ENCODE measurements at places on chromosomes 13 and 19.

- no peak for DNase-seq
Measured at GRCh38 chr13:101013245-101013644, 338.6 kb upstream of the TMTC4 start.

- no peak for DNase-seq
Measured at GRCh38 chr13:31321457-31321856, 121.7 kb downstream of the B3GLCT start.

- DNase-seq, result no peak
Measured at GRCh38 chr19:51371186-51371690, 1.2 kb downstream of the NKG7 start.

- no peak for DNase-seq
Measured at GRCh38 chr13:33204130-33204927, 81.2 kb downstream of the STARD13 start.

DNA sequence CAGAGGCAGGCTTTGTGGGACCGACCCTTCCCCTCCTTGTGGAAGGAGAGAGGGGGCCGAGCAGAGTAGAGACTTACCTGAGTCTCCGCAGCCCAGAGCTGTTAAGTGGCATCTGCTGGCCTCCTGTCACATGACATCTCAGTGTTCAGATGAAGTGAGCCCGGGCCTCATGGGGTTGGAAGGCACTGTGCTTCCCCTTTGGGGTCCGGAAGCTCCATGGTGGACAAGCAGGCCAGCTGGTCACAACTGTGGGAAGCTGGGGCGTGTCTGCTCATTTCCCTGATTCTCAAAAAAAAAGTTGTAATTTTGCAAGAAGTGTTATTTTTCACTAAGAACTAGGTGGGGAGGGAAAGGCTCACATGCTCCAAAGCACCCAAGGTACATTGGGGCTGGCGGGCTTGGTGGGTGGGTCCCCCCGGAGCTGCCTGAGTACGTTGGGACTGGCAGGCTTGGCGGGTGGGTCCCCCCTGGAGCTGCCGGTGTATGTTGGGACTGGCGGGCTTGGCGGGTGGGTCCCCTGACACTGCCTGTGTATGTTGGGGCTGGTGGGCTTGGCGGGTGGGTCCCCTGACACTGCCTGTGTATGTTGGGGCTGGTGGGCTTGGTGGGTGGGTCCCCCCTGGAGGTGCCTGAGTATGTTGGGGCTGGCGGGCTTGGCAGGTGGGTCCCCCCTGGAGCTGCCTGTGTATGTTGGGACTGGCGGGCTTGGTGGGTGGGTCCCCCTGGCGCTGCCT lies 18.2 kb upstream of the DCUN1D2 start:
- DNase-seq, result no peak

- DNase-seq, result no peak
Measured at GRCh38 chr13:110161112-110161882, 145.7 kb downstream of the COL4A1 start.

GRCh38 chr19:4279267-4279529 lies 132 bp downstream of the SHD start:
- no peak for DNase-seq

DNA sequence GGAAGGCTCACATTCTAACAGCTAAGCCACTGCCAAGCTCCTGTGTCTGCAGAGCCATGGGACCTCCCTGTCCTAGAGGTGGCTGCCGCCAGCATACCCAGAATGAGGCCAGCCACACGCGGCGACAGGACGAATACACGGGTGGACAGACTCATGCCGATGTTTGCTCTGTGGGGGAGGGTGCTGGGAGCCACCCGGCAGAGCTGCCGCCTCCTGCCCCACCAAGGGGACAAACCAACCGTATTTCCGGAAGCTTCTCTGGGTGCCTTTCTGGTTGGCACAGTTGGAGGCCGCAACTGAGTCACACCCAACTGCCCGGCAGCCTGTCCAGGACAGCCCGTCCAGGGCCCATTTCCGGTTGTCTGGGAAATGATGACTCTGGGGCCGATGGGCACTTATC lies 20.3 kb downstream of the C13orf46 start:
- DNase-seq, result no peak

DNA sequence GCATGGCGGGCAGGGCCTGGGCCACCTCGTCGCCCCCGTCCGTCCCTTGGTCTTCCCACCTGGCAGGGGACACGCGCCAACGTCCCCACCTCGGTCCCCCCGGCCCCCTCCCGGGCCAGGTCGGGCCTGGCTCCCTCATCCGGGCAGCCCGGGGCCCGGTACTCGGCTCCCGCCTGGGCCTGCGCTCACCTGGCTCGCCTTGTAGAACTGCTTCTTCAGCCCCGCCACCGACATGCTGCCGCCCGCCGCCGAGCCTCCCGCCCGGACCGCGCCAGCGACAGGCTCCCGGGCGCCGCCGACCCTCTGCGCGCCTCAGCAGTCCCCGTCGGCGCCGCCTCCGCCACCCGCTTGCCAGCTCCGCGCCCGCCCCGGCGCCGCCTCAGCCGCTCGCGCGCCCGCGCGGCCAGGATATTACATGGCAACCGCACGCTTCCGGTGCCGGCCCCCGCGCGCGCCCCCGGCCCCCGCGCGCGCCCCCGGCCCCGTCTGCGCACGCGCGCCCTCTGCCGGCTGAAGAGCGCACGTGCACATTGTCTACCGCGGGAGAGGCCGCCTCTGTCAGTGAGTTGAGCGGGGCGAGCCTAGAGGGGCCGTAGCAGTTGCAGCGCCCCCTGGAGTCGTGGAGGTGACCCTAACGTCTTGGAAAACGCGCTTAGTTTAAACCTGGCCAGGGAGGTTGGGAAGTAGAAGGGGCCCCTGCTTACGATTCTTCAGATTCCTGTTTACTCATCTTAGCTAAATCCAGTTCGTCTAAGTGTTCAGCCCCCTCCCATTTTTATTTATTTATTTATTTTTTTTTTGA lies at the start of gene SH3GL1:
Gene SH3GL1 (minus strand): TSS at position 413 of the 802 bp plus-strand sequence. CDS start 179 bp downstream, at position 234.
- peak; percentile 98 for DNase-seq

- DNase-seq, result peak; percentile 51
Measured at GRCh38 chr19:8578642-8579265, 1.5 kb upstream of the MYO1F start.

DNA sequence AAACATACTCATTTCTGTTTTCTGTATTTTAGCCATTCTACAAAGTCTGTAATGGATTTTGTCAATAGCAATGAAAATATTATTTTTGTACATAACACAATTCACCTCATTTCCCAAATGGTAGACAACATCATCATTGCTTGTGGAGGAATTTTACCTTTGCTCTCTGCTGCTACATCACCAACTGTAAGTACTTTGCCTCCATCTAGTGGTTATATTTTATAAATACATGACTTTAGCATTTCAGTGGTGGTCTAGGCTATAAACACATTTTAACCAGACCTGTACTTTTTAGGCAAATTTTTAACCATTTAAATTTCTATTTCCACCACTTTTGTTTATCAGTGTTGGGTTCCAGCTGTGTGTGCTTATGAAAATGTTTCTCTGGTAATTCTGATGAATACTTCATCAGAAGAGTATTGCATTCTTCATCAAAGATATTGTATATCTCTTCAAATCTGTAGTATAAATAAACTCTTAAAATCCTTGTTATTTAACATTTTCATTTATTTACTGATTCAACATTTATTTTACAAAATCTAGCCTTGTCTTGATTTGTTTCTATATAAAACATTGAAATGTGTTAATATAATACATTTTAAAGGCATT lies 222.4 kb downstream of the NBEA start:
- peak; percentile 60 for DNase-seq

- no peak for DNase-seq
Measured at GRCh38 chr19:5050905-5051304, 82.0 kb downstream of the KDM4B start.

DNA sequence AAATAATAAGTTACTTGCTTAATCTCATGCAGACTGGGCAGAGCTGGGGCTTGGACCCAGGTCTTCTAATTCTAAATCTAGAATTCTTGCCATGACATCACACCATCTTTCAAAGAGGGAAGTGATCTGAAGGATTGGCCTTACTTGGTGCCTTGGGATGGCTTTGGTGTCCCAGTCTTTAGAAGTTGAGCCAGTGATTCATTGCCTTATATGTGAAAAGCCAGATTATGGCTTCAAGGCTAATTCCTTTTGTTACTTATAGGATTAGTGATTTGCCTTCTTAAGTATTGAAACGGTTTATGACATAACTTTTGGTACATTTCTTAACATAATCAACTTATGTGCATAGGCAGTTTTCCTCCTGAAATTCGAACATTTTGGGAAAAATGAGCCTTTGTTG lies 14.9 kb downstream of the COG3 start:
- no peak for DNase-seq

- DNase-seq, result peak; percentile 69
Measured at GRCh38 chr19:14023404-14024235, 4.3 kb upstream of the RLN3 start.

- DNase-seq, result peak; percentile 27
Measured at GRCh38 chr13:25874907-25875306, 176.9 kb downstream of the SHISA2 start.

Data from NCI-H510A treated with DMSO at 0.1 percent for 48 hours (cell line).